A673 (cell line): ENCODE measurements at places on chromosomes 5 and 9. TPM values are rescaled to one million over a fixed set of nuclear protein-coding genes. Genes with fewer than 3 reads are reported as not detected.

DNA sequence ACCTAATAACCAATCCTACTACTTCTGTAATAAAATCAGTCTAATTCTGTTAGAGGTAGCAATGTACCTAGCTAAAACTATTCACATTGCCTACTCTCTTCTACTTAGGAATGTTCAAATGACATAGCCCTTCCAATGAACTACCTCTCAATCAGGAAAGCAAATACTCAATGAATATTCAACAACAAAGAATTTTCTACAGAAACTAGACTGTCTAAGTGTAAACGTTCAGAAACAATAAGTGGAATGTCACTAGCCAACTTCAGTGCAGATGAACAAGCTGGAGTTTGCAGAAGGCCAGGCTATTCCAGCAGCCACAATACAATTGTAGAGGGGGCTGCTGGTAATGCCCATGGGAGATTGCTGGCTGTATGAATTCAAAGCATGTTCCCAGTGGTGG lies 743.2 kb upstream of the CDH10 start:
- DNase-seq, result no peak

- no peak for DNase-seq
These were observed 112.1 kb downstream of the BASP1 start for GRCh38 chr5:17329571-17329970.

Gene DAB2
- 27.7 and 30.1 TPM in 2 replicates for total RNA-seq

- no peak for DNase-seq
These were observed 211.8 kb downstream of the GOLPH3 start for GRCh38 chr5:31962351-31962751.

DNA sequence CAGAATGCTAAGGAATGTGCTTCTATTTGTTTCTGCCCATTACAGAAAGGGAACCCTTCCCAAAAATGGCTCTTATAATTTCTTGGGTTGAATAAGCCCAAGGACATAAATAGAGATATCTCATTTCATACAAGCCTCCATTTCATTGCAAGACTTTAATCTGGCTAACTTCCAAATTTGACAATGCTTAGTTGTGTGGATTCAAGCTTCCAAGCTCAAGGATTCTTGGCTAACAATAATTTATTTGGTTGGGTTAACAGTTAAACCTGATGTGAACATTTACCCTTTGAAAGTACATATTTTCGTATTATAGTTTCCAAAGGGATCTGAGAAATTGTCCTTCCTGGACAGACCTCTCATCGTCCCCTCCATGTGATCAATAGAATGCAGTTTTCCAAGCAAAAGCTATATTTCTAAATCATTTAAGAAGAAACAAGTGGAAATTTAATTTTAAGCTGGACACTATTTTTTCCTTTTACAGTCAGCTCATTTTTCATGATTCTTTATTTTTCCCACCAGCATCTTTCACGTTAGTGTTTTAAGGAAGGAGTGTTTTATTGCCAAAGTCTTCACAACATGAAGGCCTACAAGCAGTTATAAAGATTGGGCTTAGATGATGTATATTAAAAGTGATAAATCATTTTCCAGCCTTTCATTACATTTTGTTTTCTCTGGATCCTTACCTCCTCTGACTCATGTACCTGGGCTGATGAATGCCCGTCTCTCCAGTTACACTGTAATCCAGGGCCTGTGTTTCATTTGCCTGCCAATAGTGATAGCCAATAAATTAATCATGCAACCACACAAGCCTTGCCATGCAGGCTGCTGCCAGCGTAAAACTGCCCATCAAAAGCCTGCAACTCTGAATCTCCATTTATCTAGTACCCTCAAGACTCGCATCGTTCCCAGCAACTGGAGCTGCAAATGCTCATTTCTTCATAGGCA lies 176.7 kb downstream of the NTRK2 start:
- DNase-seq, result no peak

Gene SPEF2
- 1.5 and 1.7 TPM in 2 replicates for total RNA-seq

Gene FREM1
- 4.2 and 5.1 TPM in 2 replicates for total RNA-seq

GRCh38 chr5:98403131-98403530 lies 370.3 kb upstream of the RGMB start:
- no peak for DNase-seq

DNA sequence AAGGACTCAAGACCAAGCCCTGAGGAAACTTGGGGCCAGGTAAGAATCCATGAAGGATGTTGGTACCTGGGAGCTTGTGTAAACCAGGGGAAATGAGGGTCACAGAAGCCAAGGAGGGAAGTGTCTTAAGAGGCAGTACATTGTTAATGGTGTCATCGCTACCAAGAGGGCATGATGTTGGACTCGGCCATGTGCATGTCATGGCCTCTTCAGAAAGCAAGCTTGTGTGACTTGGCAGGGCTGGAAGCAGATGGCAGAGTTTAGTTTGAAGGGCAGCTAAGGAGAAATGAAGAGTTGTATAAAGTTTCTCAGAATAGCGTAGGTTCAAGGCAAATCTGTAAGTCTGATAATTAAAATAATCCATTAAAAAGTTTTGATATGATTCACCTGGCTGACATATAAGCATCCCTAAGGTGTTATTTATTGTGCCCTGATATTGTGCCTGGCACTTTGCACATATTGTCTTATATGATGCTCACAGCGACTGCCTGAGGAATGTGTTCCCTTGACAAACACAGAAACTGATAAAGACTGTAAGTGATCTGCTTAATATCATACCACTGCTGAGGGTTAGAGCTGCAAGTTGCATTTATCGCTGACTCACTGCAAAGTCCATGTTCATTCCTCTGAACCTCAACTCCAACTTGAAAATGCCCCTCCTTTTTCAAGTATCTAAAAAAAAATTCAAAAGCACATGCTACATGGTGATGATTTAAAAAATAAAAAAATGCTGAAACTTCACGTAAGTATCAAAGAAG lies 81.3 kb upstream of the PTPN3 start:
- no peak for DNase-seq

Gene ARSI
- total RNA-seq, result 0.15 and 0.30 TPM in 2 replicates

DNA sequence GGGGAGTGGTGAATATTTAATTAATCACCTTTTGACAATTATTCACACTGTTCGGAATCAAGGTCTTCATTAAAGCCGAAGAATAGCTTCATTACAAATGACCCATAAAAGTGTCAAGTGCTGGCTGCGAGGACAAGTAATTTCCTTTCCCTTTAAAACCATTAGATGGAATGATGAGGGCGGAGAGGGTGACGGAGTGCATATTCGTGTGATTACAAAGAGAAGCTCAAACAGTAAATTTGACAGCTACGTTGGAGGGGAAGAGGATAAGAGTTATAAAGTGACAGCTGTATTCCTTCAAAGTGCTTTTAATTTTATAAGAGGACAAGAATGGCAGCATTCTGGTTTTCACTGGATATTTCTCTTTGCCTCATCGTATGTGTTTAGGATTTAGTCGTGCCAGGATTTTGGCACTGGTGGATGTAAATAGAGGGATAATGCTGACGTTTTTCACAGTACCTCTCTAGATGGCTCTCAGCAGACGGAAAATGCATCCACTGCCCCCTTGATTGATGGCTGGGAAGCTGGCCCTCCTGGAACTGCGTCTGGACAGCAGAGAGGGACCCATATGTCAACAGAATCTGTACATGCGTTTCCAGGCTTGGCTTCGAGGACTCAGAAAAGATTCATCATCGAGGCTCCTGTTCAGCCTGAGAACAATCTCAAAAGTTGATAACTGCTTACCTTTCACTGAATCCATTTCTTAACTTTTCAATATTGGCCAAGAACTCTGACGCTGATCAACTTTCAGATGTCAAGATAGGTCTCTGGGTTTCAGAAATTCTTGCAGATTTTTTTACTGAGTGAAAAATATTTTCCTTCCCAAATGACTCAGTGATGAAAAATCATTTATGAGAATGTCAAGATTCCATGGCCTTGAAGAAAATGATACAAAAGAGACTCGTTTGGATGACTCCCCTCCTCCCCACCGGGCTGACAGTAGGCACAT lies 50.4 kb upstream of the IRX2 start:
- DNase-seq, result no peak

DNA sequence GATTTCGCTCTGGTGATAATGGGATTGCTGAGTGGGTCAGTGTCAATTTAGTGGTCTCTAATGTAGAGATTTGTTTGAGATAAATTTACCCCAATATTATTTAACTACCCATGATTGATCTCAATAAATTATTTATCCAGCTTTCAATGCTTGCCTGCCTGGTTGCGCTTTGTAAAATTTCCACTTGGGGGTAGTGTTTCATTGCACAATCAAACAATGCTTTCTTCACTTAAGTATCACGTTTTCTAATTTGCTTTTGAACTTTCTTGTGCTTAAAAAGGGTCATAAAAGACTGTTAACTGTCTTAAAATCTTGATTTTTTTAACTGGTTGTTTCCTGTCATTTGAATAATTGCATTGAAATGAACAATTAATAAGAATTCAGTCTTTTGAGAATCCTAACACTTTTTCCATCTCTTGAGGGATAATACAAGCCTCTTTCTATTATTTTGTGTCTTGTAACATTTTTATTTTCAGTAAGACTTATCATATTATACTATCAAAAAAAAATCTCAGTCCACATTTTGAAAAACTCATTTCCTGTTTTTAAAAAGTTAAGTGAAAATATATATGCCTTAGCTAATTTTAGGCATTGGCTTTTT lies 18.7 kb downstream of the HSD17B4 start:
- DNase-seq, result peak; percentile 56

- DNase-seq, result peak; percentile 64
These were observed 14.7 kb downstream of the DIAPH1 start for GRCh38 chr5:141603923-141604717.

DNA sequence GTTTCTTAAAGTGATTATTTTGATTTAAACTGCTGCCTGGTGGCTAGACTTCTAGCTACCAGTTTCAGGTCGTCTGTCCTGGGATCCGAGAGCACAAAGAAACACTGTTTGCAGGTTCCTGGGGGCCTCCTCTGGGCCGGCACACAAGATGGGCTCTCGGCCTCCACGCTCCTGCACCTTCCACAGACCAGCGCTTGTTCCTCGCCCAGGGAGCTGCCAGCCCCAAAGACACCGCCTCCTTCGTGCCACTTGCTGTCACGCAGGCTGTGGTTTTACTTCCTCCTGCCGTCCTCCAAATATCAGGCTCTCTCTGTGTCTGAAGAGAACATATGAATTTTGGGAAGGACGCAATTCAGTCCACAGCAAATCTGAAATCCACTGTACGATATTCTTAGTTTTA lies 105.8 kb downstream of the ROR2 start:
- DNase-seq, result no peak

- DNase-seq, result peak; percentile 73
These were observed 307.7 kb downstream of the ADGRV1 start for GRCh38 chr5:90866333-90866732.

DNA sequence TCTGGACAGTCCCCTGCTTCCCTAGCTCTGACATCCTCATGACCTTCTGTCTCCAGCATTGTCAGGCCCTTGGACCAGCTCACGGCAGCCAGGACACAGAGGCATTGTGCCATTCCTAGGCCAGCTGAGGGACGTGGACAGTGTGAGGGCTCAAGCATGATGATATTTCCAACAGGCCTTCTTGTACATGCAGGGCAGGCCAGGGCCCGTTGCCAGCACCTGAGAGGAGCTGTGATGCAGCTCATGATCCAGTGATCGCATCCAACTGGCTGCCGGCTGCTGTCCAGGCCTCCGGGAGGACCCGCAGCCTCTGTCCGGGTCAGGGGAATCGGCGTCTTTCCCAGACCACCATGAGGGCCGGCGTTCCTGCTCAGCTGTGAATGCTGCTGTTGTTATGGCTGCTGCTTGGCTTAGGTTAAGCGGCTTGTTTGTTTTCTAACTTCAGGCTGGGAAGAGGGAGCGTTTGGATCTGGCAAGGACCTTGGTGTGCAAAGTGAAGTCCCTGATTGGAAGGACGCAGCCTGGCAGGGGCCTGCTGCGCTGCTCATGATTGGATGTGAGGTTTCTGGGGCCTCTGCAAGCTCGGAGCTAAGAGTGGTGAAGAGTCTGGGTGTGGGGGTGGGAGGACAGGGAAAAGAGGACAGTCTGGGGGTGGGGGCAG lies 53.8 kb downstream of the PDZD2 start:
- no peak for DNase-seq

GRCh38 chr9:135297456-135298075 lies 182.0 kb upstream of the PPP1R26 start:
- DNase-seq, result no peak

Gene ECM2
- total RNA-seq, result 0.22 and 0.24 TPM in 2 replicates

Gene PLCXD3
- 1.3 and 1.7 TPM in 2 replicates for total RNA-seq

Gene ATP6V1G1
- total RNA-seq, result 122 and 132 TPM in 2 replicates

Gene ANKRD33B
- 0.75 and 1.1 TPM in 2 replicates for total RNA-seq

DNA sequence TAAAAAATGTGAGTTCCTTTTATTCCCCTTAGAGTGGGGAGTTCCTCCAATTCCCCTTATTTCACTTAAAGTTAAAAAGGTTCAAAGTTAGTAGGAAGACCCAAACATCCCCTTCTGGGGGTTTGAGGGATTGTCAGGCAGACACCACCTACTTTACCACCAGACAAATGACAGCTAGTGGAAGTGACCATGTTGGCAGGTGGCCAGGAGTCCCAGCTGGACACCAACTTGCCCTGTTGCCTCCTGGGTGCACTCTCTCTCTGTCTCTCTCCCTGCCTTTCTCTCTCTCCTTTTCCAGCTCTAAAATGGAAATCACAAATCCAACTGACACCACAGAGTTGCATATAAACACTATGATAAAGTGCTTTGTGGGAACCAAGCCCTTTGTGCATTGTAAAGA lies 307.7 kb upstream of the TLE4 start:
- no peak for DNase-seq

- no peak for DNase-seq
These were observed at the start of gene ALDOB for GRCh38 chr9:101435601-101436079. Gene ALDOB (minus strand): TSS chr9:101435774. CDS start chr9:101430887, 4,887 bp downstream.

DNA sequence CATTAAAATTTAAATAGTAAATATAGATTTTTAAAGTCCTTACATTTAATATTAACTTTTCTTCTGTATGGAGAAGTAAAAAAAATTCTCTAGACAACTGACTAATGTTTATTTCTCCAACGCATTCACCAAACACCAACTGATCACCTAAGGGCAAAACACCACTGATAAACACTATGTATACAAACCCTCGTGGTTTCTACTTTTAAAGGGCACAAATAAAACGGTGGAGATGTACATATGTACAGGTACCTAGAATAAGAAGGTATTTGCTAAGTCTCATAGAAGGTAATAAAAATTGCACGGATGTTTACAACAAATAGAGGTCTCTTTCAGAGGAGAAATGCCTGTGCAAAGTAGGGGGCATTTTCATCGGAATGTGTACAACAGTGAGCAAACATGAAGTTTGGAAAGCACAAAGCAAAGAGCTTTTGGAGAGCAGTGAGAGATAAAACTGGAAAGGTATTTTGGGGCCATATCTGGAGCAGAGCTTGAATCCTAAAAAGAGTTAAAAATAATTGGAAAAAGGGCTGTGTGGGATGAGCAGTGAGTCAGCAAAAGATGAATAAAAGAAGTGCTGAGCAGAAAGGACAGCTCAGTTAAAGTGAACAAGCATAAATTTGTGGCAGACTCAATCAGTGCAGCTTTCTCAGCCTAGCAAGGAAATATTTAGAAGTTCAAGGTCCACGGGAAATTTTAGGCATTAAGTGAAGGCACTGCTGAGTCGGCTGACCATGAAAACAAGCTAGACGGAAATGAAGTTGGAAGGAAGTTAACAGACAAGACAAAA lies 160.0 kb downstream of the TMEM161B start:
- DNase-seq, result peak; percentile 0

DNA sequence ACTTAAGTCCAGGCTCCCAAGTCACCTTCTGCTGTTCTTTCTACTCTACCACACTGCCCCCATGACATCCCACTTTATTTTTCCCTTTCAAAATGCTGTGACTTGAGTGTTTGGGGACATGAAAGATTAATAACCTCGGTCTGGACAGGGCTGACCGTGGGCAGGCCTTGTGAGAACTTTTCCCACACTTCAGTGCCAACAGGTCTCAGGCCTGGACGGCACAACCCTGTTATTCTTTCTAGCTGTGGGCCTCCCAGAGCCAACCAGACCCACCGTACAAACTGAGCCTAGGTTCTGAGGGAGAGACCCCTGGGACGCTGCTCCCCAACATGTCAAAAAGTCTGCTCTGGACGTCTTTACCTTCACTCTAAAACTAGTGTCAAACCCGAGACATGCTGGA lies 153.4 kb downstream of the CEP120 start:
- DNase-seq, result no peak

Gene FSTL4
- total RNA-seq, result 0.46 and 0.86 TPM in 2 replicates
